ENCODE measurements at places on chromosomes 7 and 10.

GRCh38 chr7:108051454-108051853 lies 48.5 kb upstream of the LAMB1 start:
- DNase-seq: no peak

DNA sequence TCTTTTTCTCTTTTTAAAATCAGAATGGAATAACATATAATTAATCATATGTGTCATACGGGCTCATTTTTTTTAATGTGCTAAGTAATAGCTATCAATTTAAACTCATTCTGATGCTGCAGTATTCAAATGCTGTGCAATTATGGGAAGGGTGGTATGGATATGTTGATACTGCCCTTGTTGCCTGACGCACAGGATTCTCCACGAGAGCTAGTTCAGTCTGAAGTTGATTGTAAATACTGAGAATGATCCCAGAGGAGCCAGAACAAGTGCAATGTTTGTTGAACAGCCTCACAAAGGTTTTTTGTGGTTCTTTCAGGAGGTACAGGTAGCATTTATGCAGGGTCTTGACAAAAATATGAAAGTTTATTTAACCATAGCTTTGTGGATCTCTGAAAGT lies 13.4 kb downstream of the NPY start:
- no peak for DNase-seq

DNA sequence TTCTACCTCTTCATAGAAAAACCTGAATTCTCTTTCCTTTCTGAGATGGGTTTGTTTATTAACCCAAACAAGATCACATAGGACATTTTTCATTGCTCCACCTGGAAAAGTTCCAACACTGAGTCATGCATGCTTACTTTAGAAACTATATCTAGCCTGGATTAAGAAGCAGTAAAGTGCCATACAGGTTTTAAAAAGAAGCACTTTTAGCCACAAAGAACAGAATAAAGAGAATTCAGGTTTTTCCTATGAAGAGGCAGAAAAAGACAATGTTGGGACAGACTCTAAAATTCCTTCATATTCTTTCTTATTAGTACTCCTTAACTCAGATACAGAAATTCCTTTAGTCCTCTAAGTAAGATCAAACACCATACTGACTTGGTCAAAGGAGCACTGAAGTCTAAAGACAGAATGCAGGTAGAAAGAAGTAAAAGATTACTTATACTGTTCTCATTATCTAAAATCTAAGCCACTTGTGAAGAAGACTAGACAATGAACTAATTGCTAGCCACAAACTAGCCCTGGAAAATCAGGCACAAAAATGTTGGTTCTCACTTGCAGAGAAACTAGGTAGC lies 241.3 kb downstream of the ANK3 start:
- DNase-seq: no peak

DNA sequence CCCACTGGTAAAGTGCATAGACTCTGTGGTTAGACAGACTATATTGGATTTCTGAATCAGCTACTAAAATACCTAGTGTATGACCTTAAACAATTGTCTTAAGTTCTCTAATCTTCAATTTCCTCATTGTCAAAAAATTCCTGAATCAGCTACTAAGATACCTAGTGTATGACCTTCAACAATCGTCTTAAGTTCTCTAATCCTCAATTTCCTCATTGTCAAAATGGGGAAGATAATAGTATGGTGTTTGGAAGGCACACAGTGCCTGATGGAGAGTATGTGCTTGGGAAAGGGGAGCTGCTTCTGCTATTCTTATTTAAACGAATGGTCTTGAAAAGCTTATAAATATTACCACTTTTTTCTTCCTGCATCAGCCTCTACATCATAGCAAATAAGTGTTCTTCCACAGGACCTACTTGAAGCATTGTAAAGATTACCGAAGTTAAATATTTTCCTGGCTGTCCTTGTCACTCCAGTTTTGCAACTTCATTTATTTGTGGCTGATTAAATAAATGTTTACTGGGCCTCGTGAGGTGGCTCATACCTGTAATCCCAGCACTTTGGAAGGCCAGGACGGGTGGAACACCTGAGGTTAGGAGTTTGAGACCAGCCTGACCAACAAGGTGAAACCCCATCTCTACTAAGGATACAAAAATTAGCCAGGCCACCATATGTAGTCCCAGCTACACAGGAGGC lies 64.4 kb upstream of the ITGA8 start:
- DNase-seq: no peak

DNA sequence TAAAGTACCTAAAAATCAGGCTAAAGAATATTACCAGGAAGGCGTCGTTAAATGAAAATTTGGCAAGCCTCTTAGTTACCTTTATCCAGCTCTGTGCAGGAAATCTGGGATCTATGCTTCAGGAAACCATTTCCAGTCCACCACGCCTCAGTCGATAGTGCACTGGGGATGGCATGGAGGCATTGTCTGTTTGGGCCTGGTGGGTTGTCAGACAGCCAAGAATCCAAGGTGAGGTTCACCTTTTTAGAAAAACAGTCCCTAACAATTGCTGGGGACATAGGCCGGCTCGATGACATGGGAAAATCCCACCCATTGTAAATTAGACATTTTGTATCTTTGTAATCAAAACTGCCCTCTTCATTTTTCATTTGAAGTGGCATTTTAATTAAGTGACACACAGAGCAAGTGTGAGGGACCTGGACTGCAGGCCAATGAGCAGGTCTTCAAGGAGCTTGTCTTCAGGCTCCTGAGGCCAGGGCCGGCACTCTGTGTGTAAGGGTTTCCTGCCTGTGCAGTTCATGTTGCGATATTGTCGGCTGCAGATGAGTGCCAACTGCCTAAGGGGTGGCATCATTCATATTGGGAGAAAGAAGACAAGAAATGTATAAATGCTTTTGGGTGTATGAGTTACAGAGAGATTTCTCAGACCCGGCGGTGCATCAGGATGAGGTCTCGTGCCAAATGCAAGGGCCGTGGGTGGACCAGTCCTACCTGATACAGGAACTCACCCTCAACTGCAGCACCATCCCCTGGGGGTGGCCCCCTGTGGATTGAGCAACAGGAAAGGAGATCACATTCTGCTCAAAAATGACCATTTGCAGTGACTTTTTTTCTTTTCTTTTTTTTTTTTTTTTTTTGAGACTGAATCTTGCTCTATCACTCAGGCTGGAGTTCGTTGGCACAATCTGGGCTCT lies 80.8 kb downstream of the PTPRE start:
- no peak for DNase-seq

- no peak for DNase-seq
These were observed 257.1 kb downstream of the CAMK1D start for GRCh38 chr10:12606461-12606860.

DNA sequence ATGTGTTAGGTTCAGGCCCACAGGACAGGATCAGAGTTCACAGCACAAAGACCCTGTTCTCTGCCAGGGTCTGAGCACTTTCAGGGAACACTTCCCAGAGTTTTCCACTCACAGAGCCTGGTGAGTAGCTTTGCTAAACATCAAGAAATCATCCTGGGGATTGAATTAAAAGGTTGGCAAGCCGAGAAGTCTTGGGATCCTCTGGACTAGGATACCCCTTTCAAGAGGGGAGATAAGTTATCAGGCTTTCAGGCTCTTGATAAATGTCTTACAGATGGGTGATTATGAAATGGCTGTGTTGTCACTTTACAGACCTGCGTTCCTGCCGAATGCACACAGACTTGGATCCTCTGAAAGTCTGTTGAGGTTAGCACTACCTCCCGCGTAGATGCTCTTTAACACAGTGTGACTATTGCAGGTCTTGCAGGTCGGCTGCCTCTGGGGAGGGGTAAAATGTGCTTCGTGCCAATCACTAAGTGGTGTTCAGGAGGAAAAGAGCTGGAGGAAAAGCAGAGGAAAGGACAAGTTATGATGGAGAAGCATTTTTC lies 473.5 kb upstream of the AKR1E2 start:
- no peak for DNase-seq

- no peak for DNase-seq
These were observed 202.8 kb downstream of the NEBL start for GRCh38 chr10:20694296-20694695.

- DNase-seq: no peak
These were observed 484.2 kb downstream of the ANKRD7 start for GRCh38 chr7:118708741-118709140.

GRCh38 chr7:70285187-70285586 lies 686.9 kb downstream of the AUTS2 start:
- DNase-seq: no peak

DNA sequence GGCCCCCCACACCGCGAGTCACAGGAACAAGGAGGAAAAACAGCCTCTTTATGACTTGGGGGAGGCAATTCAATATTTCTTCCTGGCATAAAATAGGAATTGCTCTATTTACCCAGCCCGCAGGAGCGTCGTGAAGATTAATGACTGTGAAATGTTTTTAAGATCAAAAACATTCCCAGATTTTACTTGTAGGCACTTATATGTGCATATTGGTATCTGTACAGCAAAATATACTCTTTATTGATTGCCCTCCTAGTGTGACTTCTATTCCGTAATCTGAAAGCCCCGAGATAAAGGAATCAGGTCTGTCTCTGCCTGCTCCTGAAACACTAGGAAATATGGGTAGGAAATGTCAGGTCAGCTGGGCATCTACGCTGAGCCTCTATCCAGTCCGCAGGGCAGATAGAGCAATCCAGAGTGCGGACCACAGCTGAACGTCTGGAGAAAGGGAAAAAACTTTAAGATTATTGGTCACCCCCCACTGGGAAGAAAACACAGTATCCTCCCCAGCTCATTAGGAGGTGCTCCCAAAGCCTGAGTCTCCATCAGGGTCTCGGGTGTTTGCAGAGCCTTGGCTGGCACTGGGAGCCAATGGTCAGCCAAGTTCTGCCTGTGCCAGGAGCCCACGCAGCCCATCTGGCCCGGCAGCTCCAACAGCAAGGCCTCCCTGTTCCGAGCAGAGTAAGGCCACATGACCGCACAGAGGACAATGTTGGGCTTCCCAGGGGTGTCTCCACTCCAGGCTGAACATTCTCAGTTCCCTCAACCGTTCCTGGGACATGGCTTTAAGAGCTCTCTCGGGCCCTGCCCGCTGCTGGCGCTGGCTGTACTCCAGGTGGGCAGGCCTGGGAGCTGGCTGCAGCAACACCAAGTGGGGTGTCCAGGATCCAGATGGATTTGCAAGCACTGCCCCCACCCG lies 7.7 kb downstream of the CTBP2 start:
- DNase-seq: peak; percentile 56

DNA sequence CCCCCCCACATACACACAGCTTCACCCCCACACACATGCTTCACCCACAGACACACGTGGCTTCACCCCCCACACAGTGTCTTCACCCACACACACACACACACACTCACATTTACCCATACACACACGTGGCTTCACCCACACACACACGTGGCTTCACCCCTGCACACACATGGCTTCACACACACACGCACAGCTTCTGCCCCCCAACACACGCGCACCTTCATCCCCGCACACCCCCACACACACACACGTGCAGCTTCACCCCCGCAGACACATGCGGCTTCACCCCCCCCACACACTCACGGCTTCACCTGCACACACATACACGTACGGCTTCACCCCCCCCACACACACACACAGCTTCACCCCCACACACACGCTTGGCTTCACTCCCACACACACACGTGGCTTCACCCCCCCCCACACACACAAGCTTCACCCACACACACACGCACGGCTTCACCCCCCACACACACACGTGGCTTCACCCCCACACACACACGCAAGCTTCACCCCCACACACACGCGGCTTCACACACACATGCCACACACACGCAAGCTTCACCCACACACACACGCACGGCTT lies 82.4 kb downstream of the NKX6-2 start:
- DNase-seq: no peak

DNA sequence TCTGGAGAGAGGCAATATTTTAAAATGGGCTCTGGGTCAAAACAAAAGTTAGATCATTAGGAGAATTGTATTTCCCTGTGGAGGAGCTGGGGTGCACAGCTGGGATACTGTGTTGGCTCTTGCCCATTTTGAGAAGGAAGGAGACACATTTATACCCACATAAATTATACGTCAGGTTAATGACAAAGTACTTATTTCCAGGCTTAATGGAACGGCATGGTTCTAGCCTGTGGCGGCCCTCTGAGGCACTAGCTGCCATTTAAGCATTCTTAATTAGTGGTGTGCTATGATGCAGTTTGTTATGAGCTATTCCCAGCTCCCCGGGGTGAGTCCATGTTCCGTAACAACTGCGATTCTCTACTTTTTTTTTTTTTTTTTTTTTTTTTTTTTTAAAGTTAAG lies 193.5 kb downstream of the SEC23IP start:
- DNase-seq: no peak

- DNase-seq: no peak
These were observed 60.0 kb upstream of the CYP2C18 start for GRCh38 chr10:94623572-94623971.

- no peak for DNase-seq
These were observed 660 bp downstream of the SUV39H2 start for GRCh38 chr10:14879124-14879927.

DNA sequence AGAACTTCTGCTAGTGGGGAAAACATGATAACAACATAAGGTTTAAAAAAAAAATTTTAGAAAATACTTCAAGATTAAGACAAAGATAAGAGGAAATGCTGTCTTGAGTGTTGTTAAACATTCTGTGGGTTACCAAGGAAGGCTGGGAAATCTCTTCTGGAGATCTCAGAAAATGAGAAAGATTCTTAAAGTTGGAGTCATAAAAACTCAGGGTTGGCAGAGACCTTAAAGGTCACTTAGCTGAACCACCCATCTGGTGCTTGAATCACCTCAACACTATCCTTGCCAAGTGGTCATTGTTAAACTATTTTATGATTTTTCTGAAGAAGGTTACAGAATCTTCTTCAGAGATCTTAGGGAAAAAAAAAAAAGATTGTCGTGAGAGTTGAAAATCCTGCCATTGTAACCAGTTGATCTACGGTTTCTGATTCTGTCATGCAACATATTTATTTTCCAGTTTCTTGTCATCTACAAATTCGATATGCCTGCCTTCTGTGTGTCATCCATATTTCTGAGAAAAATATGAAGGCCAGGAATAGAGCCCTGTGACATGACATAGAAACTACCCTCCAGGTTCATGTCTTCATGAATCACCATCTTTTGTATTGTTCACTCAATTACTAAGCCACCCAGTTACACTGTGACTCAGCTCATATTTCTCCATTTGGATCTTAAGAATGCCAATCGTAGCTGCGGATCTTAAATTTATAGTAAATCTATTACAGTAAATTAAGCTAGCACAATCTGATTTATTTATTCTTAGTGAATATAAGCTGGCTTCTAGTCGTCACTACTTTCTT lies 179.2 kb downstream of the ST7 start:
- no peak for DNase-seq

GRCh38 chr7:30281263-30281662 lies 3.1 kb upstream of the ZNRF2 start:
- DNase-seq: no peak

- DNase-seq: no peak
These were observed 128.6 kb downstream of the ADCY1 start for GRCh38 chr7:45702751-45703150.

- DNase-seq: no peak
These were observed 42.1 kb upstream of the NAMPT start for GRCh38 chr7:106326594-106327537.

DNA sequence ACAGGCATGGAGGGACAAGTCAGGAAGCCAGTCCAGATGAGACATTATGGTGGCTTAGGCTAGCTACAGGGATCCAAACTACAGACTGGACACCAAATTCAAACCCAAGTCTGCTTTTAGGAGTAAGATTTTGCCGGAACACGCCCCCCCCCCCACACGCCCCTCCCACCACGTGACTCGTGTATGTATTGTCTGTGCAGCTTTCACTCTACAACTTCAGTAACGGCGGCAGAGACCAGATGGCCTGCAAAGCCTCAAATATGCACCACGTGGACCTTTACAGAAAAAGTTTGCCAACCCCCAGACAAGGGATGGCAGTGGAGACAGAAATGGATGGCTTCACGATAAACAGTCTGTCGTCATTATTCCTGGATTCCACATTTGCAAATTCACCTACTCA lies 14.5 kb downstream of the HIPK2 start:
- DNase-seq: no peak

GRCh38 chr10:65294329-65294728 lies 1631.5 kb upstream of the LRRTM3 start:
- DNase-seq: no peak

Measured in frontal cortex (tissue), 4 donors.